Stimulated activated CD8-positive, alpha-beta memory T cell treated with anti-CD3 and anti-CD28 coated beads, Interleukin-4, amount 100 ng/mL, for 48 hours (primary cell): ENCODE measurements at places on chromosomes 11 and 22.

GRCh38 chr11:102446606-102447005 lies 6.0 kb downstream of the TMEM123 start:
- no peak for DNase-seq

DNA sequence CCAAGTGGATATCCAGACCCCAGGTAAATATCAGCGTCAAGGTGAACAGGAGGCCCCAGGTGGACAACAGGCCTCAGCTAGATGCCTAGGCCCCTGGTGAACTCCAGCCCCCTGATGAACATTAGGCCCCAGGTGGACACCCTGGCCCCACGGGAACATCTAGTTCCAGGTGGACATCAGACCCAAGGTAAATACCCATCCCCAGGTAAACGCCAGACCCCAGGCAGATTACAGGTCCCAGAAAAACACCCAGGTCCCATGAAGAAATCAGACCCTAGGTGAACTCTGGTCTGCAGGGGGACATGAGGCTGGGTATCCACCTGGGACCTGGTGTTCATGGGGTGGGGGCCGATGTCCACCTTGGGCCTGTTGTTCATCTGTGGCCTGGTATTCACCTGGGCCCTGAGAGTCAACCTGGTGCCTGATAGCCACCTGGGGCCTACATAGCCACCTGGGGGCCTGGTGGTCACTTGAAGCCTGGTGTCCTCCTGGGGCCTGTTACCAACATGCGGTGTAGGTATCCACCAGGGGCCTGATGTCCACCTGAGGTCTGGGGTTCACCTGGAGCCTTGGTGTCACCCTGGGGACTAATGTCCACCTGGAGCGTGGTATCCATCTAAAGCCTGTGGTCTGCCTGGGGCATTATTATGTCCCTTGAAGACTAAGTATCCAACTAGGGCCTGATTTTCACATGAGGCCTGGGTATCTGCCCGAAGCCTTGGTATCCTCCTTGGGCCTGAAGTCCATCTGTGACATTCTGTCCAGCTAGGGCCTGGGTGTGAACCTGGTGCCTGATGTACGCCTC lies 56.8 kb upstream of the SEPTIN5 start:
- no peak for DNase-seq

GRCh38 chr11:22317656-22318055 lies 20.5 kb upstream of the SLC17A6 start:
- no peak for DNase-seq

DNA sequence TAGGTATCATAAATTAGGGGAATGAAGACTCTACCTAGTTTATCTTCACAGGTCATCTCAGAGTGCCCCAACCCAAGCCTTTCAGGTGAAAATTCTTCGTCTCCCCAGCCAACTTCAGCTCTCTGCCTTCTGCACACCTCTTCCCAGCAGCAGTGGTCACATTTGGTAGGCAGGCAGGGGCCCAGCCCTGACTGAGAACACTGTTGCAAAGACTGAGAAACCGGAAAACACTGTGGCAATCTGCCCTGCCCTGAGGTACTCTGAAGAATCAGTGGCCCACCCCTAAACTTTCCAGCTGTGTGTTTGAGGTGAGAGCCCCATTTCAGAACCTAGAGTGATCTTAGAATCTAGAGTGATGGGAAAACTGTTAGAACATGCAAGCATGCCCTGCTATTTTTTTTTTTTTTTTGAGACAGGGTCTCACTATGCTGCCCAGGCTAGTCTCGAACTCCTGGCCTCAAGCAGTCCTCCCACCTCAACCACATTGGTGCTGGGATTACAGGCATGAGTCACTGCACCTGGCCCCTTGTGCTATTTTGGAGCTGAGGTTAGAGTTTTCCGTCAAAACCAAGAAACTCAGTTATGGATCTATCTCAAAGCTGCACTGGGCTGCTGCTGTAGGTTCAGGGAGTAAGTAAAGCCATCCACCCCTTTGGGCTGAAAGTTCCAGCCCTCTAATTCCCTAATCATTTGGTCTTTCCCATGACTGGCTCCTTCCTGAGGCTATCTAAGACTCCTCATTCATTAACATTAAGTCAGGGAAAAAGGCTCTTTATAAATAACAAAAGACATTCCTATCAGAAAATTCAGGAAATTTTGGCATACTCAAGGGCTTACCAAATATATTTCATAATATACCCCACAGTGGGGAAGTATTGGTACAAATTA lies 1.7 kb upstream of the LDHA start:
- DNase-seq = peak; percentile 47

GRCh38 chr11:6298605-6299004 lies 21.7 kb downstream of the CAVIN3 start:
- DNase-seq = peak; percentile 40

DNA sequence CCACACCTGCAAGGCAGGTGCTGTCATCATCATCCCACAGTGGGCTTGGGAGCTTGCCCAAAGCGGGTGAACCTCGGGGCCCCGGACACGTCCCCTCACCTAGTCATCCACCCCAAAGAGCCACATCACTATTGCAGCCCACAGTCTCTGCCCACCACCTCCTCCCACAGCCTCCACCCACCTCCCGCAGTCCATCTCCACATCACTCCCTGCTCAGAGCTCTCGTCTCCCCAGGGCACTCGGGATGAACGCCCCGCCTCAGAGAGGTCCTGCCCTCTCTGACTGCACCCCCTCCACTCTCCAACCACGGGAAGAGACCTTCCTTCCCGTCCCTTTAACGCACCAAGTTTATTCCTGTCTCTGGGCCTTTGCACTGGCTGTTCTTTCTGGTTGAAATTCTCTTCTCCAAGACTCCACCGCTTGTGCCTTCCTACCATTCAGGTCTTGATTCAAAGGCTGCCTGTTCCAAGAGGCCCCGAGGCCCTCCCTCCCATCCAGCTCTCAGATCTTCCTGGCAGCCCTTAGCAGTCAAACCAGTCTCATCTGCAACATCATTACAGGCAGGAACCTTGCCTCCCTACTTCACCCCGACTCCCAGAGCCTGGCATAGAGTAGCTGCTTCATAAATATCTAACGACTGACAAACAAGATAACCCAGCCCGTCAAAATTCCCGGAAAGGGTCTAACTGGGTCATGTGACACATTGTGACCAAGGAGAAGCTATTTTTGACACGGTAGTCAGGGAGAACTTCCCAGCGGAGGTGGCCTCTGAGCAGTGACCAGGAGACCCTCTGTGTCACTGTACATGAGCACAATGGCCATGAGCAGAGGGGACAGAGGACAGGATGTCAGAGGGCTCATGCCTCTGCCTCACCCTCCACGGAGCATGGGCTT lies 11.1 kb downstream of the KCNJ4 start:
- DNase-seq = no peak

DNA sequence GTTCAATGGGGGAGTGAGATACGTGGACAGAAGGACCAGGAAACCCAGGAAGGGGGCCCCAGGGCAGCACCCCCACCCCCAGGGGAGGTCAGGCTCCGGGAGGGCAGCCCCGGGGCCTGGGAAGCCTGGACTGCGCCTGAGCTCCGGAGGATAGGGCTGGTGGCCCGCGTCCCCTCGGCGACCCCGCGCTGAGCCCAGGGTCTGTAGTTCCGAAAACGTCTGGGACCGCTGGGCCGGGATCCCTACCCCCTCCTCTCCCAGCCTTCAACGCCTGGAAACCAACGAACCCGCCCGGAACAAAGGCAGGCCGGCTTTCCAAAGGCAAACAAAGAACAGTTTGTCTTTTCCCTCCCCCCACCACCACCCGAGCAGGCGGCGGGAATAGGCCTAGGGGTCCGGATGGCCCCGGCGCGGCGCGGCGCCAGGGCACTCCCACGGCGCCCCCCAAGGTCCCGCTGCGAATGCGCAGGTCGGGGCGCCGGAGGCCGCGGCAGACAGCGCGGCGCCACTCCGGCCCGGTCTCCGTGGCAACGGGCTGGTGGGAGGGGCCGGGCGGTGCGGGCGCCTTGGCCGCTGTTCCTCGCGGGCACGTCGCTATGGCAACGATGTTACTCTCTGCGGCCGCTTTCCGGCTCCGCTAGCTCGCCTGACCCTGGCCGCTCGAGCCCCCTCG lies 58.5 kb downstream of the IGLL1 start:
- peak; percentile 84 for DNase-seq

DNA sequence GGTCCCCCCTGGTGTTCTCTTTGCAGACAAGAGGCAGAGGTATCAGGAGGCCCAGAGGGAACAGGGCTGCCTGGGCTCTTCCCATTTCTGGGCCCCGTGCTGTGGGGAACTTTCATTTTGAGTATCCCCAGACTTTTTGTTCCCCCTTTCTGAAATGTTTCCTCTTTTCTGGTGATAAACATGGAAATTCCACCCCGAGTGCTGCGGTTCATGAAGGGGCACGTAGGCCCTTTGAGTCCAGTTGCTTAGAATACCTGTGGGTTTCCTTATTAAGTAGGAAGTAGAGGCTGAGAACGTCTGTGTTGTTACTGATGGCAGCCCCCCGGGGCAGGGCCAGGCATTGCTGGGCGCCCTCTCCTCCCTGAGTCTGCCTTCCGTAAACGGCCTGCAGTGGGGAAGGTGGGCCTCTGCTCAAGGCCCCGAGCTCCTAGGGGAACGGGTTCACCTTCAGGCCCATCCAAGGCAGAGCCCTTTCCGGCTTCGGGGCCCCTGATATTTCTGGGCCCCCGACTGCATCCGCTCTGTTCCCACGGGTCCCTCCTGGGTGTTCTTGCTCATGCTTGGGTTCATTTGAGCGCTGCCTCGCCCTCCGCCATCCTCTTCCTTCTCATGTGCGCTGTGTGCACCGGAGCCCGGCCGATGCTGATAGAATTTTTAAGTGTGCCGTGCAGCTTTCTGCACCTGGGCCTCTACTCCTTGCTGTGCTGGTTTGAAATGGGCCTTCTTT lies 12.0 kb downstream of the TBC1D22A start:
- no peak for DNase-seq

DNA sequence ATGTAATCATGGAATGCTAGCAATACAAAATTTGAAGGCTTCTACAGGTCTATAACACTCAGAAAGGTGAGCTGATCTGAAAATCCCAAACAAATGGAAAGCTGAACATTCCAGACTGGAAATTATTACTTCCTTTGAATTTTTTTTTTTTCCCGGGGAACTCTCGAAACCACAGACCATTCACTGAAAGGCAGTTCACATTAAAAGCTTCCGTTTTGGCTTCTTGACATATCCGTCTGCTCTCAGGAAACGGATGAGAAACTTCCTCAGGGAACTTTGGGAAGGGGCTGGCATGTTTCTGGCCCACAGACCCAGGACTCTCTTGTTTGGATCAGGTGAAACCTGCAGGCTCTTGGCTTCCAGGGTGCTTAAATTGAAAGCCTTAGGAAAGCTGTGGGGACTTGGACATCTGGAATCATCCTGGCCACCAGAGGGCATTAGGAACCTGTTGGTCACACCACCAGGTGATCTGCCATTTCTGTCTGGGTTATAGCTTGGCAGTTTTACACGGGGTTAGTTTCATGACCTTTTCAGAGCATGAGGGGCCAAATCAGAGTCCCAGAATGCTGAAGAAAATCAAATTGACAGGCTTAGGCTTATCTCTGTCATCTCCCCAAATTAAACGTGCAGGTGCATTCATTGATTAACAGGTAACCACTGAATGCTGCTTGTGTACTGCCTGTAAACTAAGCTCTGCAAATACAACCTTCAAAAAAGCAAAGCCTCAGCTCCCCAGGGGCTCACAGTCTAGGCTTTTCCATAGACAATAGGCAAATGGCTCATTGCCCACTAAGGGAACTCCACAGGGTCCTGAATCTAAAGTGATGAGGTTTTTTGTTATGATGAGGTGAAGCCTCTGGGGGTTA lies 22.7 kb upstream of the GRAMD1B start:
- peak; percentile 67 for DNase-seq

DNA sequence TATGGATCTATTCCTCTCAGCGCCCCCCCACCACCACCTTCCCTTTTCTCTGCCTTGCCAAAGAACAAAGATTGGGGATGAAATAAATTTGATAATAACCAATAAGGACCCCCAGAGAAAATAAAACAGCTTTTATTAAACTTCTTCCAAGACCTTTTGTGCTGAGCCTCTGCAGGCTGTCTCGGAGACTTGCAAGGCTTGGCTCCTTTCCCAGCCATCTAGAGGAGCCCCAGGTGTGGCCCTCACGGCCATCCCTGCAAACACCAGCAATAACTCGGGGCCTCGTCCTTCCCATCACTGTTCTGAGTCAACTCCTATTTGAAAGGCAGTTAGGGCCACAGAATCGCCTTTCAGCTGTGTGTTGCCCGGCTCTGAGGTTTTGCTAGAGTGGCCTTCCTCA lies 51.2 kb upstream of the LMO1 start:
- DNase-seq = no peak

GRCh38 chr11:113161711-113162591 lies 152.4 kb upstream of the TTC12 start:
- no peak for DNase-seq

DNA sequence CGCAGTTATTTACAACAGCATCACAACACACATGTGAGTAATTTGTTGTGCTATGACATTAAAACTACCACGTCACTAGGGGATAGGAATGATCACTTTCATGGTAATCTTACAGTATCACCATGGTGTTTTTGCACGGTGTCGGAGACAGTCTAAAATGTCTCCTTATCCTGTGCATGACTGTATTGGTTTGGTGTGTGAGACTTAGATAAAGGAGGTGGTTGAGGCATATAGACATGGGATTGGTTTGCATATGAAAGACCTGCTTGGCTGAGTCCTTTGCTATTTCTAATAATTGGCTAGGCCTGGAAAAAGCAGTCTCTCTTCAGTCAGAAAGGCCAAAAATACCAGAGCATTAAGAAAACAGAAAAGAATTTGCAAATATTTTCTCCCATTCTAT lies 30.2 kb downstream of the MSANTD4 start:
- no peak for DNase-seq

DNA sequence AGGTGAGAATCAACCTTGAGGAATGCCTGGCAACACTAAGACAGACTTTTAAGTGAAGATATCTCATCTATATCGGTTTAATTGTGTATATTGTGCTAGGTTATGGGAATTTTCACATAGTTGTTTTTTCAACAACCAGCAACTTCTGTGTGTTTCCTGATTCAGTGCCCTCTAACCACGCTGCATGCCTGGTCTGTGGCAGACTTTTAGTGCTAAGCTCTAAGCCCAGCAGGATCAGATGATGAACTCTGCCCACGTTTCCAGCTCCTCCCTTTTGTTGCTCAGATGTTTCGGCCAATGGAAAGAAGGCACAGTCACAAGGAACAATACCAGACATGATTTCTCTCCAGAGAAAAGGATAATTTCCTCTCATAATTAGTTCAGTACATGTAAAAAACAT lies 1.4 kb upstream of the VWA5A start:
- no peak for DNase-seq

GRCh38 chr22:46156031-46156430 lies 5.7 kb downstream of the PPARA start:
- DNase-seq = no peak
